ENCODE measurements at places on chromosomes 1 and 21. TPM values are rescaled to one million over a fixed set of nuclear protein-coding genes. Genes with fewer than 3 reads are reported as not detected.

PARS2 gene
- 5.0 TPM for total RNA-seq

CSF1 gene
- total RNA-seq = 77.6 TPM

IQGAP3 gene
- total RNA-seq = 31.3 TPM

LRRC3 gene
- 2.3 TPM for total RNA-seq

LCE1E gene
- total RNA-seq = not detected

CHODL gene
- total RNA-seq = 0.32 TPM

MSH4 gene
- 0.47 TPM for total RNA-seq

STMN1 gene
- 626 TPM for total RNA-seq

HSF2BP gene
- 0.47 TPM for total RNA-seq

MIER1 gene
- 51.3 TPM for total RNA-seq

TCHH gene
- total RNA-seq = 0.12 TPM

OPTC gene
- total RNA-seq = not detected

ASPM gene
- total RNA-seq = 73.8 TPM

IRF6 gene
- total RNA-seq = 1.3 TPM

C1orf21 gene
- total RNA-seq = 8.5 TPM

OR2M7 gene
- not detected for total RNA-seq

TMPRSS15 gene
- total RNA-seq = not detected

GSTM3 gene
- total RNA-seq = 3.2 TPM

IL19 gene
- not detected for total RNA-seq

CROCC gene
- 20.5 TPM for total RNA-seq

OR10J1 gene
- total RNA-seq = not detected

ZFYVE9 gene
- 0.35 TPM for total RNA-seq

SIKE1 gene
- 71.0 TPM for total RNA-seq

APOBEC4 gene
- not detected for total RNA-seq

All from activated CD8-positive, alpha-beta memory T cell treated with anti-CD3 and anti-CD28 coated beads, Interleukin-2, amount 10 ng/mL, durations not matched to agents 7 days and 5 days (primary cell).